ENCODE measurements at places on chromosomes 5 and 9.
A peak's percentile ranks its signal among the peaks of the same experiment; 100 is the strongest.

- DNase-seq, result no peak
Measured at GRCh38 chr5:175120412-175120811, 323.6 kb downstream of the DRD1 start.

DNA sequence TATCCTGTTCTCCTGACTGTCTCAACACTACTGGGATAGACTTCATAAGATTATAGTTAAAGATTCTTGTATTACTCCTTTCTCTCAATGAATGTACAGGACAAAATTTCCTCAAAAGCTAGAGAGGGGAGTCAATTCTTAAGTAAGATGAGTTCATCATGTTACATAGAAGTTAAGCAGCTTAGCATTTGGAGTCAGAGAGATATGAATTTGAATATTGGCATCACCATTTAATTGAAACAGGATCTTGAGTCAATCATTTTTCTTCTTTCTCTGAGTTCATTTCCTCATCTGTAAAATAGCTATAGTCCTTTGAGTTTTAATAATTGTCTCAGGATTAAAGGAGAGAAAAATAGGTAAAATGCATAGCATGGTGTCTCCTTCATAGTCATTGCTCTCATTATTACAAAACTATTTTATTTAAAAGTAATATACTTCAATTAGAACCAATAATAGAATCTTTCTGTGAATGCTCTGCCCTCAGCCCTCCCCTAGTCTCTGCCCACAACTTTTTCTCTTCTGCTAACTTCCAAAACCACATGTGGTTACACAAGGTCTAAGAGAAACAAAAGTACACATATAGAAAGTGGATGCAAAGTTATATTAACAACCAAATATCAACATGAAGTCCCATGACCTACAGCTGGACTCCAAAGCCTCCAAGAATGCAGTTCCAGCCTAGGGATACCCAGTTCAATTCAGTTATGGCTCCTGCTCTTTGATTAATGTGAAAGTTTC is 265.6 kb downstream of the TLE1 start:
- no peak for DNase-seq

GRCh38 chr5:93594591-93595419 is 11.8 kb downstream of the NR2F1 start:
- no peak for DNase-seq

DNA sequence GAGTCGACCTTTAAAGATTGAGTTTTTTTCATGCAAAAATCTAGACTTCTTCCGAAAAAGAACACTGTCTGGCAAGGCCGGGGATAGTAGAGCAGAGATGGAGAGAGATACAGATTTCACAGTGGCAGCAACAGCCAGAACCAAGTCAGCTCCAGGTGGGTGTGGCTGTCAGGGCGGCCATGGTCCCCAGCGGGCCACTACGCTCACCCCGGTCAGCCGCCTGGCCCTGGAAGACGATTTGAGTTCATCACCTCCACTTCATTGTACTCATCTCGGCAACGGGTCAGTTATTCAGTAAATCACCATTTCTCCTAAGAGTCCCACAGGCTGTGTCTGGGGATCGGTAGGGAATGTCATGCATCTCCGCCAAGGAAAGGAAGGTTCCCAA is 53.0 kb downstream of the ZNF354C start:
- DNase-seq, result no peak

DNA sequence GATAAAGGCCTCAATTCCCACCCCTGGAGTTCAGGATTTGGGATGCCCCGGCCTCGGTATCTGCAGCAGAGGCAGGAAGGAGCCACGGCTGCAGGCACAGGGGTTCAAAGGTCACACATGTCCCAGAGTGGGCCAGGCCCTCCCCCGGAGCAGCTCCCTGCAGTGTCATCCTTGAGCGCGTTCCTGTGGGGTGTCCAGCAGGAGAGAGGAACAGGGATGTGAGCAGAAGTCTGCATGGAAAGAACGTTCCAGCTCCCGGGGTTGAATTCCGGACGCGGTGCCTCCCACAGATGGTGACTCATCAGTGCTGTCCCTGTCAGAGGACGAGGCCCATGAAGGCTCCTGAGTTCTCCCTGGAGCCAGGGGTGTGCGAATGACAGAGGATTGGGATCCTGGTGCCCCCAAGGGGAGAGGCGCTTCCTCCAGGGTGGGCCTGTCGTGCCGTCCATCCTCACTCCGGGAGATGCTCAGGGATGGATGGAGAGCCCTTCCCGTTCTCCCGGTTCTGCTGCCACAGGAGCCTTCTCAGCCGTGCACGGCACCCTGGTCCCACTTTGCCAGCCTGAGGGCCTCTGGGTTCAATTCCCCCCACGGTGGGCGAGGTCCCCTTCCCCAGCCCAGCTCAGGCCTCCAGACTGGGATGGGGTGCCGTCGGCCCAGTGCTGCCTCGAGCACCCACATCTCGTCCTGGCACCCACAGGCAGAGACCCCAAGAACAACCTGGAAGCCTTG is 3.1 kb downstream of the LCN1 start:
- DNase-seq, result no peak

- no peak for DNase-seq
Measured at GRCh38 chr9:110691002-110691549, 22.5 kb downstream of the MUSK start.

DNA sequence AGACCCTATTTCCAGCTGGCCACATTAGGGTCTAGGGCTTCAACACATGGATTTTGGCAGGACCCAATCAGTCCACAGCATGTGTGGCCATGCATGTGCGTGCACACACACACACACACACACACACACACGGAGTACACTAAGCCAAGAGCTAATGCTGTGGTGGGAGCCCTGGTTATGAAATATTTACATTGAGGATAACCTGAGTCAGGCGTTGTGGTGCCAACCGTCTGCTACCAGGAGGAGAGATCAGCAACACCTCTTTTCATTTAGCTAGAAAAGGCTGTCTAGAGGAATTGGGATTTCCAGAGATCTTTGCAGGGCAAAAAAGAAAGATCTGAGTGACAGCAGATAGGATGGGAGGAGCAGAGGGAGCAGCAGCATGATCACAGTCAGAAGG is 141.5 kb downstream of the TRPM3 start:
- no peak for DNase-seq

- no peak for DNase-seq
Measured at GRCh38 chr9:113486327-113486726, 22.8 kb downstream of the RGS3 start.

- DNase-seq, result peak; percentile 82
Measured at GRCh38 chr9:35518225-35518821, 28.4 kb downstream of the RUSC2 start.

DNA sequence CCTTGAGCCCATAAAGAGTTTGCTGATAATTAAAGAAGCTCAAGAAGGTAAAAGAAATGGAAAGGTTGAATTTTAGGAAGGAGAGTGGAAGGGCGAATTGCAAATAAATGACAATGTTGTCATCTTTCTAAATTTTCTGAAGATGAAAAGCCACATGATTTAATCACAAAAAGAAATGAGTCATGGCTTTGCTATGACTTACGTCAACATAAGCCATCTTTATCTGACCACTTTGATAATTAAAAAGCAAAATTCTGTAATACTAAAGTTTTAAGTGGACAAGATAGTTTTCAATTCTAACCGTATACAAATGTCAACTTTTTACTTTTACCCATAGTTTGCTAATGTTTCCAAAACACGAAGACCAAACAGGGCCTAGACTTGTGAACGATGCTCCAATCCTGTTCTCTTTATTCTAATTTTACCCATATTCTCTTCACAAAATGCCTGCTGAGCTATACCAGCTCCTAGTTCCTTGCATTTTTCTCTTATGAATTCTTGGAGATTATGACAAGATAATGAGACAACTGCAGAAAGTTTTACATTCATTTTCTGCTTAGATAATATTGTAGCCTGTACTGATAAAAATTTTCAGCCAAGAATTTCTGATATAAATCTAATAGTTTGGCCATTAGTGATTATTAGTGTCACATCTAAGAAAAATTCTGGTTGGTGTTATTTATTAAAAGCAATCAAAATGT is 21.8 kb upstream of the PRUNE2 start:
- DNase-seq, result no peak

DNA sequence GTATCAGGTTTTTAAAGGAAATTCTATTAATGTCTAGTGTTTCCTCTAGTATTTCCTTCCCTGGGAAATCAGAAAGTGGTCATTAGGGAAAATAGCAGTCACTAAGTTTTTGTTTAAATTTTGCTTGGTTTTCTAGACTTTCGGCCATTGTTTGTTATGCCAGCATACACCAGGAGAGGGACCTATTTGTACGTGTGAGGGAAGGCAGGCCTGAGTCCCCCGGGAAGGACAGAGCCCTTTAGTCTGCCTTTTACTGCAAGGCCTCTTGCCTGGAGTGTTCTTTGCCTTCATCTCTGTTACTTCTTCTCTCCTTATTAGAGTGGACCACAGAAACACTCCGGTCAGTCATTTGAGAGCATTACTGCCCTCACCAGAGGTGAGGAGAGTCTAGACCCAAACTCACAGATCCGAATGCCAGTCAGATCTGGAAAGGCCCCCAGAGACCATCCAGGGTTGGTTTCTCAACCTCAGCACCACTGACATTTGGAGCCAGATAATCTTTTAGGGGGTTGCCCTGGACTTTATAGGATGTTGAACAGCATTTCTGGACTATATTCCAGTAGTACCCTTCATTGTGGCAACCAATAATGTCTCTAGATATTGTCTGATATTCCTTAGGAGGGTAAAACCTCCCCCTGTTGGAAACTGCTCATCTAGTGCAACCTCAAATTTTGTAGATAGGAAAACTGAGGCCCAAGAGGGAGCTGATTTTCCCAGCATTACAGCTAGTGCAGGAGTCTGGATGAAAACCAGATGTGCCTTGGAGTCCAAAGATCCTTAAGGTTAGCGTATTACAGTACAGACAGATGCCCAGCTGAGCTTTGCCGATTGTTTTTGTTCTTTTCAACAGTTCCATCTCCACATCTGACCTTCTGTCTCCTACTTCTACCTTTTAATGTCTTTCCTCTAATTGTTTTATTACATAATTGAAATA is 93.0 kb upstream of the NIPAL4 start:
- no peak for DNase-seq

Data from pulmonary artery endothelial cell (primary cell).